ENCODE measurements at places on chromosomes 13 and 19.
A peak's percentile ranks its signal among the peaks of the same experiment; 100 is the strongest.

DNA sequence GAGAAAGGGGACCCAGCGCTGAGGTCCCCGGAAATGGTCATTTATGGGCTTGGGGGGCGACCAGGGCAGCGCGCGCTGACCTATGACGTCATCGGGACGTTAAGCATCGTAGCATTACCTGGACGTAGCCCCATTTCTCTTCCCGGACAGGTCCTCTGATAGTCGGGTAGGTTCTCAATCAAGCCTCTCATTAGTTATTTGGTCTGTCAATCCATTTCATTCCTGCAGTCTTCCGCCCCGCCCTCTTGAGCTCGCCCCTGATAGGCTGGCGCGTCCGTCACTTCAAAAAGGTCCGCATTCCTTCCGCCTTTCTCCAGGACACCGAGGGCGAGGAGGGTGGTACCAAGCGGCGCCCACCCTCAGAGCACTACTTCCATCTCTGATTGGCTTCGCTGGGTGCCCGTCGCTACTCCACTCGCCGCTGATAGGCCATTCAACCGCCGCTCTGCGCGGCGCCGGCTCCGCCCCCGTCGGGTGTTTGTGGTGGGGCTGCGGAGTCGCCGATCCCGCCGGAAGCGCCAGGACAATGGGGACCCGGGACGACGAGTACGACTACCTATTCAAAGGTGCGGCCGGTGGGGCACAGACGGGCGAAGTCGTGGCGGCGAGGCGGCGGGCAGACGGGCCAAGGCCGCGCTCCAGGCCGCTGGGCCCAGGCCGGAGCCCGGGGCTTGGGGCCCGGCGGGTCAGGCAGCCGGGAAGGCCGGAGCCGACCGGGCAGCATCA lies at the start of gene RAB11B:
TSS of gene RAB11B (plus strand) at position 470 of the 726 bp plus-strand sequence. CDS start at position 527, 57 bp downstream.
- peak; percentile 100 for DNase-seq

DNA sequence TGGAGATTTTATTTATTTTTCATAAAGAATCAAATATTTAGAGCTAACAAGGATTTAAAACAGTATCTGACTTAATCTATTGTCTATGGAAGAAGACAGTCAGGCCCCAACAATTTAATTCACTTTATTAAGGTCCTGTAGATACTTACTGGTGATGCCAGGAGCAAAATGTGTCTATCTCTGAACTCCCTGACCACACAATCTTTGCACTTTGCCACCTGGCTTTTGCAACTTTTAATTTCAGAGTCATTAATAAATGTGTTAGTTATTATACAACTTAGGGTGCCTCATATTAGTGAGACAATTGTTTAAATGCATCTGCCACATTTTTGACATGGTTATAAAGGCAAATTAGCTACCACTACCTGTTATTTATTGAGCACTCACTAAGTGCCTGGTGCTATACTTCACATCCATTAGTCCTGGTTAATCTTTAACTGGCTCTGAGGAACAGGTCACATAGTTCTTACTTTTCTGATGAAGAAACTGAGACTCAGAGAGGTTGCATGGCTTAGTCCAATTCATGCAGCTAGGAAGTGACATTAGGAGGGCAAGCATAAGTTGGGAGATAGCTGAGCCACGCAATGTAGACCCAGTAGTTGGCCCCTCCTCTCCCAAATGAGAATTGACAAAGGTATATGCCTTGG lies 297.9 kb downstream of the DCT start:
- DNase-seq = no peak

DNA sequence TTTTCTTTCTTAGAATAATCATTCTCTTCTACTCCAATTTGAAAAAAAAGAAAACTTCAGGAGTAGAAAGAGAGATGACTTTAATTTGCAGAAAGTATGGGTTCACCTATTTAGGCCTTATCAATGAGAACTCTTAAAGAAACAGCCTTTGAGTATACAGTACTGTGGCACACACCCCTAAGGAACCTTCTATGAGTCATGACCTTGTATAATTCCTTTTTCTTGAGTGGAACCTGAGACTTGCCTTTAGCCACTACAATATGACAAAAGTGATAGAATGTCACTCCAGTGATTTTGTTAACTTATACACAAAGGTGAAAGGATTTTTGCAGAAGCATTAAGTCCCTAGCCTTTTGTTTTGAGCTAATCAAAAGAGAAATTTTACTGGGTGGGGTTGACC lies 58.7 kb downstream of the ITGBL1 start:
- no peak for DNase-seq

GRCh38 chr13:76516013-76516412 lies 370.2 kb downstream of the KCTD12 start:
- DNase-seq = no peak

DNA sequence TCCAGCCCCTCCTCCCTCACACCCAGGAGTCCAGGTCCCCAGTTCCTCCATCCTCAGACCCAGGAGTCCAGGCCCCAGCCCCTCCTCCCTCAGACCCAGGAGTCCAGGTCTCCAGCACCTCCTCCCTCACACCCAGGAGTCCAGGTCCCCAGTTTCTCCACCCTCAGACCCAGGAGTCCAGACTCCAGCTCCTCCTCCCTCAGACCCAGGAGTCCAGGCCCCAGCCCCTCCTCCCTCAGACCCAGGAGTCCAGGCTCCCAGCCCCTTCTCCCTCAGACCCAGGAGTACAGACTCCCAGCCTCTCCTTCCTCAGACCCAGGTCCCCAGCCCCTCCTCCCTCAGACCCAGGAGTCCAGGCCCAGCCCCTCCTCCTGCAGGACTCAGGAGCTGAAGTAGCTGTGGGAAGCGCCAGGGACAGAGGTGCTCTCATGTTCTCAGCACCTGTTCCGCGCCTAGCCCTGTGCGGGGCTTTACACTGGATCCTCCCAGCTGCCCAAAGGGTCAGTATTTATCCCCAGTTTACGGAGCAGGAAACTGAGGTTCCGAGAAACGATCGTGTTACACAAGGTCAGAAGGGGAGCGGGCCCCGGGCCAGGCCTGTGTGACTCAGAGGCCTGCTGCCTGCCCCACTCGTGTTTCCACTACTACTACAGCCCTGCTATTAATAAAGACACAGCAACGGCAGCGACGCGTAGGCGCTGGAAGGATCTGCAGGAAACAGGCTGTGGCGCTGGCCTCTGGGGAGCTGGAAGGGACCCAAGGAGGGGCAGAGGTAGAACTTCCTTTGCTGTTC lies 1.7 kb upstream of the SBK3 start:
- no peak for DNase-seq

GRCh38 chr19:55253842-55254624 lies 4.8 kb downstream of the PPP6R1 start:
- no peak for DNase-seq

- DNase-seq = no peak
Observed at GRCh38 chr19:41096353-41096752, 8.1 kb downstream of the CYP2A13 start.

- peak; percentile 18 for DNase-seq
Observed at GRCh38 chr19:29480507-29480906, 45.3 kb upstream of the VSTM2B start.

DNA sequence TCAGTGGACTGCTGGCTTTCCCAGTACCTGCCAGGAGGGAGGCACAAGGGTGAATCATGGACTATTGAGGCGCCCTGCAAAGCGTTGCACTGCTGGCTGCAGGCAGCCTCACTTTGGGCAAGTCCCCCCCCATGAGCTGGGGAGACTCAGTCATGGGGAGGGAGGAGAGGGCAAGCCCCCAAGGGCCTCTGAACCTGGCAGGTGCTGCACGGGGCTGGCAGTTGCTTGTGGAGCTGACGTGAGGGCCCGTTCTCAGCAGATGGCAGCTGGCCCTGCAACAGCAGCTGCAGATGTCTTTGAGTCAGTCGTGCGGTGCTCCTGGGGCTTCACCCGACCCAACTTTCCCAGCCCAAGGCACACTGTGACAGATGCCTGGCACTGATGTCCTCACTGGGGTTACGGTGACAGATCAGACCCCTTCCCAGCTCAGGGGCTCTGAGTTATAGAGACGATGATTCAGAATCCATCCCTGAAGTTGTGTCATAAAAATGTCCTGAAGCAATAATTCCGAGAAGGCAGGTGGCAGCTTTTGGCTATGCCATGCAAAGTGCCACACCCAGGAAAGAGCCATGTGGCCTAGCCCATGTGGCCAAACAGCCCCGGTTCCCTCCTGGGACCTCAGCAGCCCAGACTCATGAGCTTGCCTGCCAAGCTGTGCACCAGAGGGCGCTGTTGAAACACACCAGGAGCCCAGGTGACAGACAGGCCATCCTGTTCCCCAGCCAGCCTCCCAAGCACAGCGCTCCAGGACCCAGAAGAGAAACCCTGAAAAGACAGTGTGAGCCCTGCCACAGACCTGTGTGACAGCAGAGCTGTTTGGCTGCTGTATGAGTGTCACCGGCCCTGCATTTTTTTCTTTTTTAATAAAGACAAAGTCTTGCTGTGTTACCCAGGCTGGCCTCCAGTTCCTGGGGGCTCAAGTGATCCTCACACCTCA lies 53.6 kb upstream of the LDLR start:
- DNase-seq = peak; percentile 98

DNA sequence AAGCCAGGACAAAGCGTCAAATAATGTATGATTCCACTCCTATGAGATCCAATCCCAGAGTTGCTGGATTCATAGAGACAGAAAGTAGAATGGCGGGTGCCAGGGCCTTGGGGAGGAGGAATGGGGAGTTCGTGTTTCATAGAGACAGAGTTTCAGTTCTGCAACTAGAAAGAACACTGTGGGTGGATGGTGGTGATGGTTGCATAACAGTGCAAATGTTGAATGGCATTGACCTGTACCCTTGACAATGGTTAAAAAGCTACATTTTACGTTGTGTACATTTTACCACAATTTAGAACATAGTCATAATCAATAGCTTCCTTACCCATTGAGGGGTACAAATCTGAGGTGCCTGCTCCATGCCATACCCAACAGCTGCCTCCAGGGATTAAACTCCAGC lies 33.4 kb downstream of the MBD3L2B start:
- no peak for DNase-seq

DNA sequence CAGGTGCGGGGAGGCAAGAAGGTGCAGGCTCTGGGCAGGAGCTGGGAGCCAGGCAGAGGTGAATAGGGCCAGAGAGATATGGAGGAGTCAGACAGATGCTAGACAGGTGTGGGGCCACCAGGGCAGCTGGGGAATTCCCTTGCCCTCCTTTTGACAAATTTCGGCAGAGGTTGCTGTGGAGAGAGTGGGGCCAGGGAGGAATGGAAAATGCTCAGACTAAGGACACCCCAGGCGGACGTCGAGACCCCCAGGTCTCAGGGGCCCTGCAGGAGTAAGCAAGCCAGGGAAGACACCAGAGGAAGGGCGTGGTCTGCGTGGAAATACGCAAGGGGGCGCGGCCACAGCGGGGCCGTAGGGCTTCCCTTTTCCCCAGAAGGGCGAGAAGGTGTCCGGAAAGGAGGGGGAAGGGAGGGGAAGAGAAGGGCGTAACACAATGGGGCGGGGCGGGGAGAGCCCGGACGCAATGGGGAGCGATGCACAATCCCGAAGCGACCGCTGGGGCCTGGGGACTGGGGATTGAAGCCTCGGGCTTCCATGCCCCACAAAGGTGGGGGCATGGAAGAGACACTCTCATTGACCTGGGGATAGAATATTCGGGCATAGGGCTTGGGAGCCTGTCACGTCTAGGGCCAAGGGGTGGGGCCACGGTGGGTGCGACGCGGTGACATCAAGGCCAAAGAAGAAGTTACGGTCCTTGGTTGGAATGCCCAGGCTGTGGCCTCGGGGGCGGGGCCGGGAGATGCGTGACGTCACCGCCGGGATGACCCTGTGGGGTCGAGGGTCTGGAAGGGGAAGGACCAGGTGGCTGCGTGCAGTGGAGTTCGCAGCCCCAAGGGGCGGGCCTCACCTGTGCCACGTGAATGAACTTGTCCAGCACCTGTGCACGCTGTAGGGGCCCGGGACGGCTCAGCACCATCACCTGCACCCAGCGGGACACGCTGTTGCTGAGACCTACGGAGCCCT lies 8.2 kb downstream of the RASGRP4 start:
- peak; percentile 93 for DNase-seq

GRCh38 chr19:21082011-21082975 lies at the start of gene ZNF714:
Gene ZNF714, plus strand, starts transcription at chr19:21082203. Its CDS starts 16,066 bp downstream, at chr19:21098269.
- DNase-seq = peak; percentile 98

GRCh38 chr13:98041081-98041820 lies 87.8 kb downstream of the IPO5 start:
- DNase-seq = peak; percentile 11

- no peak for DNase-seq
Observed at GRCh38 chr13:85408415-85408814, 390.8 kb downstream of the SLITRK6 start.

- DNase-seq = peak; percentile 4
Observed at GRCh38 chr19:31594701-31595100, 245.5 kb upstream of the TSHZ3 start.

GRCh38 chr13:112768795-112769481 lies 79.1 kb downstream of the ATP11A start:
- DNase-seq = no peak

GRCh38 chr19:3693025-3693925 lies 7.0 kb downstream of the PIP5K1C start:
- DNase-seq = no peak

- no peak for DNase-seq
Observed at GRCh38 chr13:27266917-27267316, 3.7 kb upstream of the RASL11A start.

DNA sequence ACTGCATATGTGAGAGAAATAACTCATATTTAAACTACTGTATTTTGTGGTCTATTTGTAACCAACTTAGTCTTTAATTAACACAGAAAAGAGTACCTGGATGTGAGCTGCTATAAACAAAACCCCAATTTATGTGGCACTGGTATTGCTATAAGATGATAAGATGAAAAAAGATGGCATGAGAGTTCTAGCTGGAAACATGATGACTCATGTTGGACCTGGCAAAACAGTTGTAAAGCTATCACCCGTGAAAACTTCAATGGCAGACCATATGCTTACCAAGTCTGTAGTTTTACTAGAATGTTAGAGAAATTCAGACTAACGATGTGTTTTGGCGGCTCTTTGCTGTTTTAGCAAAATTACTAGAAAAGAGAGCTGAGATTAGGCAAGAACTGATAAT lies 69.6 kb upstream of the PCDH9 start:
- no peak for DNase-seq

DNA sequence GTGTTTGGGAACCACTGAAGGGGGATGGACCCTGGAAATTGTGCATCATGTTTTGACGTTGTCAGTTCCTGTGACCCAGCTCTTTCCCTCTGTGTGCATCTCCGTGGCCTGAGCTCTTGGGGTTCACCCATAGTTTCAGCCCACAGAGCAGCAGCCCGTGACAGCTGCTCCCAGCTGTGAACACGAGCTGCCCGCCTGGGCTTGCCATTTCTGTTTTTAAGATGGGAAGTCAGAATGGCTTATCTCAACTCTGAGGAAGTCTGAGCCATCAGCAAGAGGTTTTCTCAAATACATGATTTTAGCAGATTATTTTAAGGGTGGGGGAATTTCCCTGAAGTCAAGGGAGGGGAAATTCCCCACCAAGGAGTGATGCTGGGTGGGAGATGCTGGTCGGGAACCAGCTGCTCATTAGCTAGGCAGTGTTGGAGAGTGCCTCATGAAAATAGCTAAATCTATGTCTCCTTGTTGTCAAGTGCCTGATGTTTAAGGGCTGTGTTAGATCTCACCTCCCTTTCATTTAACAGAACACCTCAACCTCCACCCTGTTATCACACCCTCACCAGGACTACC lies 34.8 kb upstream of the C1QTNF9 start:
- DNase-seq = peak; percentile 25

- no peak for DNase-seq
Observed at GRCh38 chr13:39448834-39449233, 154.2 kb downstream of the LHFPL6 start.

- DNase-seq = no peak
Observed at GRCh38 chr13:28047757-28048388, 52.5 kb downstream of the FLT3 start.

GRCh38 chr13:60410299-60410698 lies 13.3 kb downstream of the TDRD3 start:
- no peak for DNase-seq
